Activated T-helper 1 cell treated with anti-CD3 and anti-CD28 coated beads, Interleukin-2, amount 50 U/mL, for 16 hours (primary cell): ENCODE measurements at places on chromosomes 16 and 17.

- DNase-seq = peak; percentile 43
Observed at GRCh38 chr16:88685156-88686061, 898 bp downstream of the SNAI3 start.

DNA sequence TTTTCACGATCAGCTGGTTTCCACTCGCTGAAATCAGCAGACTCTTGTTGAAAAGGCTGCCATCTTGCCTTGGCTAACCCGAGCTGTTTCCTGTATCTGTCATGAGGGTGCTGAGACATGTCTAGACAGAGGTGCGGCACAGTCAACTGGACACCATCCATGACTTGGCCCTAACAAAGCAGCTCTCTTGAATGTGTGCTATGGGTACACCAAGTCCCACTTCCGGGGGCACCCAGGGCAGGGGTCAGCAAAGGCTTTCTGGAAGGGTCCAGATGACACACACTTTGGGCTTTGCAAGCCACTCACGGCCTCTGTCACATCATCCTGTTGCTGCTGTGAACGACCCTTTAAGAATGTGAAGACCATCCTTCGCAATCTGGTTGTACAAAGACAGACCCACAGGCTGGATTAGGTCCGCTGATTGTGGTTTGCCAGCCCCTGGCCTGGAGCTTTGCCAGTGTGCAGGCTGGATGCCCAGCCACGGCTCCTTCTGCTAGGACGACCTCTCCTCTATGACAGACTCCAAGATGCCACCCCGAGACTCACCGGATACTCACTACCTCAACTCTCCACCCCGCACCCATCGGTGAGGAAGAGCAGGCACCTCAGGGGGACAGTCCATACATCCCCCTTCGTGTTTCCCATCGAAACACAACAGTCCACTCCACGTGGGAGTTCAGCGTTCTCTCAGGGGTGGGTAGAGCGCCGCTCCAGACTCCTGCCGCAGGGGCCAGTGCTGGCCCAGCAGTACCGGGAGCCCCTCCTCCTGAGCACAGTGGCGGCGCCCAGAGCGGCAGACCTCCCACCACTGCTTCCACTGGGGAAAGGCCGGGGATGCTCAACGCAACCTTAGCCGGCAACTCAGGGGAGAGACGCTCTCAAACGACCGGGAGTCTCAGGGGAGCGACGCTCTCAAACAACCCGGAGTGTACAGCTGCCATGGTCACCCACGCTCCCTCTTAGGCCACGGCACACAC lies 123.5 kb downstream of the ANKRD11 start:
- DNase-seq = no peak

- DNase-seq = no peak
Observed at GRCh38 chr16:24552705-24553246, 13.4 kb downstream of the RBBP6 start.

GRCh38 chr17:68640242-68640989 lies 39.2 kb upstream of the FAM20A start:
- no peak for DNase-seq

GRCh38 chr17:57512258-57512657 lies 232.8 kb downstream of the CCDC182 start:
- no peak for DNase-seq

- no peak for DNase-seq
Observed at GRCh38 chr17:31413081-31413799, 21.8 kb downstream of the RAB11FIP4 start.
